ENCODE measurements at places on chromosomes 6 and 20.
A peak's percentile ranks its signal among the peaks of the same experiment; 100 is the strongest.

DNA sequence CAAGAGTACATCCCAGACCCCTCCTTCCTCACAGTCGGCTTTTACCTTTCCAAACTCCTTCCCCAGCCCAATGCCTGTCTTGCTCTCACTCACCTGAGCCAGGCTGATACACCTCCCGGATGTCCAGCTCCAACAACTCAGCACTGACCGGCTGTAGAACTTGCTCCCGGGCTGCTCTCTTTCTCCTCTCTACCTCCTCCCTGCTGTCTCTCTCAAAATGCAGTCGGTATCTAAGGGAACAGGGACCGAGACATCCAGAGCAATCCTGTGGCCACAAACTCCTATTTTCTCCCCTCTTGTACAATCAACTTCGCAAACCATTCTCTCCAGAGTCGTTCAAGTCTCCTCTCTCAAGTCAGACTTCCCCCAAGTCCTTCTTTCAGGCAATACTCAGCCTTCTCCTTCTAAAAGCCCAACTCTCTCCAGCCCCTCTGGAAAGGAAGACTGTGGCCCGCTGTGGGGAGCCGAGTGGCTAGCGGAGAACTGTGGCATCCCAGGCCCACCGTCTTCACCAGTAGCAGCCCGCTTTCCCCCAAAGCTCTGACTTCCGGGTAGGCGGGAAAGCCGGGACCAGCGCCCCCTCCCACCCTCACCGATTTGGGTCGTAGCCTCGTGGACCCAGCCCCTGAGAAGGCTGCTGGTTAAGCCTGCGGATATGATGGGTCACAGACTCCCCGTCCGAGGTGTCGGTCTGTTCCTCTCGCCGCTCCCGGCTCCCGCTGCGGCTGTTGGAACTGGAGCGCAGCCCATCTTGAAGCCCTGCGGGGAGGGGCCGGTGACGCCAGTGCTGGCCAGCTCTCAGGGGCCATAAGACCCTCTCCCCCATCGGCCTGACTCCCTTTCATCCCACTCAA lies 1.1 kb downstream of the GNL1 start:
- DNase-seq: peak; percentile 25

DNA sequence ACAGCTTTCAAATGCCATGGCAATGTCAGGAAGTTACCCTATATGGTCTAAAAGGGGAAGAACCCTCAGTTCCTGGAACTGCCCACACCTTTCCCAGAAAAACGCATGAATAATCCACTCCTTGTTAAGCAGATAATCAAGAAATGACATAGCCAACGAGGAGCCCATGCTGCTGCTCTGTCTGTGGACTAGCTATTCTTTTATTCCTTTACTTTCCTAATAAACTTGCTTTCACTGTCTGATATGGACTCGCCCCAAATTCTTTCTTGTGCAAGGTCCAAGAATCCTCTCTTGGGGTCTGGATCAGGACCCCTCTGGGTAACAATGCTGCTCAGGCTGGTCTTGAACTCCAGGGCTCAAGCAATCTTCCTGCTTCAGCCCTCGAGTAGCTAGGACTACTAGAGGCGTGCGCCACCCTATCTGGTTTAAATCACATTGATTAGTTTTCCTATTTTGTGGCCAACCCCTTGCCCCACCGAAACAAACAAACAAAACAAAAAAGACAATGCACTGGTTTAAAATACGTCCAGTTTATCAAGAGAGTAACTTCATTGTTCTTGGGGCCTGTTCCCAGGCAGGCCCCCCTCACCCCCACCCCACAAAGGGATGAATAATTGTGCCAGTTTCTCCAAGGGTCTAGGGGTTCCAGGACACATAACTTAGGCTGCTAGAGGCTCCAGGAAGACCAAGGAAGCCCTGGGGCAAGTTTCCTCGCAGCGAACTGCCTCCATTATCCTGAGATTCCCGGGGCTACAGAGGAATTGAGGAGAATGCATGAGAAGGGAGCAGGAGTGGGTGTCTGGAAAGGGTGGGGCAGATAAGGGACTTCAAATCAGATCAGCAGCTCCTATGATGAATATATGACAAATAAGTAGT lies 10.1 kb upstream of the AKAP12 start:
- DNase-seq: no peak

- DNase-seq: peak; percentile 57
Observed at GRCh38 chr6:105675715-105676397, 273.0 kb upstream of the PREP start.

GRCh38 chr6:8392569-8392968 lies 42.8 kb downstream of the SLC35B3 start:
- no peak for DNase-seq

- DNase-seq: no peak
Observed at GRCh38 chr6:139597087-139597763, 222.8 kb upstream of the CITED2 start.

DNA sequence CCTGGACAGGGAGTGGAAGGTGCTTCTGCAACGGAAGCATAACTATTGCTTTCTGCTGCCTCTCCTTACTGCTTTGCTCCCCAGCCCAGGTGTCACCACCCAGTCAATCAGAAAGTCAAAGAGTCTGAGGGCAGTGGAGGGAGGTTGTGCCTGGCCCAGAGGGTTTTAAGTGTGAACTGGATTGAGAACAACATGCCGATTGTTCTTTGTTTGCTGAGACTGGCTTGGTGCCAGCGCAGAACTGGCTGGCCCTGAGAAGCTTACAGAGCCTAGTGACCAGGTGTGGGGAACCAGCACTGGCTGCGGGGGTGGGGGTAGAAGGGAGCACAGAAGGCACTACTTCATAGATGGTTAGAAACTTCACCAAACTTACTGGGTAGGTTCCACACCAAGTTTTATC lies 31.1 kb upstream of the ENPP4 start:
- peak; percentile 21 for DNase-seq

DNA sequence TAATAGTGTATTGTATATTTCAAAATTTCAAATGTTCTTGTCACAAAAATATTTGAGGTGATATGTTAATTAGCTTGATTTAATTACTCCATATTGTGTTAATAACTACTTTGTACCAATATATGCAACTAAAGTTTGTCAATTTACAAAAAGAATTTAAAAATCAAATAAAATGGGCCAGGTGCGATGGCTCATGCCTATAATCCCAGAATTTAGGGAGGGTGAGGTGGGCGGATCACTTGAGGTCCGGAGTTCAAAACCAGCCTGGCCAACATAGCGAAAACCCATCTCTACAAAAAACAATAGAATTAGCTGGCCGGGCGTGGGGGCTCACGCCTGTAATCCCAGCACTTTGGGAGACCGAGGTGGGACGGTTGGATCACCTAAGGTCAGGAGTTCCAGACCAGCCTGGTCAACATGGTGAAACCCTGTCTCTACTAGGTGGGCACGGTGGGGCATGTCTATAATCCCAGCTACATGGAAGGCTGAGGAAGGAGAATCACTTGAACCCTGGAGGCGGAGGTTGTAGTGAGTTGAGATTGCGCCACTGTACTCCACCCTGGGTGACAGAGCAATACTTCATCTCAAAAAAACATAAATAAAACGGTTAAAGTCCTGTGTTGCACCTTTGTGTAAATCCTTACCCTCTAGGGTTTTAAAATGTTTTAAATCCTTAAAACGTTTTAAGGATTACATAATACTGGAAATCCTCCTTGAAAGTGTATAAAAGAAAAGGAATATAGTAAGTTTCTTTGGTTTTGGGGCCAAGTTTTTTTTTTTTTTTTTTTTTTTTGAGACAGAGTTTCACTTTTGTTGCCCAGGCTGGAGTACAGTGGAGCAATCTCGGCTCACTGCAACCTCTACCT lies 4.0 kb downstream of the HSPA1B start:
- no peak for DNase-seq

DNA sequence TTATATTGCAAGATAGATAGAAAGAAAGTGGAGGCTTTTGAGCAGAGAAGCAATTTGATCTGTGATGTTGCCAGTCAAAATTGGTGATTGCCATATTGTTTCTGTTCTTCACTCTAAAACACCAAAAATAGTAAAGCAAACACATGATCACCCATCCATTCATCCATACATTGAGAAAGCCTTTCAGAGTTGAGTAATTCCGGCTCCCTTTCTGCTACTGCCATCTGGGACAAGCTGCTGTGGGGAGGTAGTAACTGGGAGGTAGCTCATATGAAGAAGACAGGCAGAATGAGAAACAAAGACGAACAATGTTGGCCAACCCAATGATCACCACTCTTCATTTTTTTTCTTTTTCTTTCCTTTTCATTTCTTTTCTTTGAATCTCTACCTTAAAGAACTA lies 51.1 kb upstream of the HBS1L start:
- DNase-seq: no peak

DNA sequence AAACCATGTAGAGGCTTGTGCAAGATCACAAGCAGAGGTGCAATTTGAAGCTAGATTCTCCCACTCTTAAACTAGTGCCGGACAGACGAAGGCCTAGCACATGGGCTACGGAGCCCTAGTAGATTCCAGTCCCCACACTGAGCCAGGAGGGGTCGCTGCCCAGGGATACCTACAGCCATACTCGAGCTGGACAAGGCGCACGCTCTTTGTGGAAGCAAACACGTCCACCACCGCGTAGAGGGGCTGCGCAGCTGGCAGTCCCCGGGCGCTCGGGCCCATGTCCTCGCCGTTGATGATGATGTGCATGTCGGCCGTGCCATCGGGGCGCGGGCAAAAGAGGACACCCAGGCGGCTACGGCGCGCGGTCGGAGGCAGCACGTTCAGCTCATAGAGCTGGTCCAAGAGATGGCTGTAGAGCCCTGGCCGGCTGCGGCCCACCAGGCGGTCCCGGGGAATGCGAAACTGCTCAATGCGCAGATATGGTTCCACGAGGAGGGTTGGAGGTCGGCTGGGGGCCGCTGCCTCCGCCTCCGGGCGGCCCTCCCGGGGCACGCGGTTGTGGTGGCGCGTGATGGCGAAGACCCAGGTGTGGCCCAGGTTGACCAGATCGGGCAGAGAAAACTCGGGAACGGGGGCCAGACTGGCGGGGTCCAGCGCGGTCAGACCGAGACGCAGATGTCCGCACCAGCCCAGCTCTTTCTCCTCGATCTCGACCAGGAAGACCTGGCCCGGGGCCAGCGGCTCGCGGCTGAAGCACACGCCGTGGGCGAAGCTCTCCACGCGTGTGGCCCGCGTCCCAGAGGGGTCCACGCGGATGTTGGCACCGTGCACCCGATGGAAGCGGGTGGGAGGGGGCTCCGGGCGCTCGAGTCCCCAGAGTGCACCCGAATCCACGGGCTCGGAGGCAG lies 677 bp downstream of the NEURL2 start:
- peak; percentile 35 for DNase-seq

- no peak for DNase-seq
Observed at GRCh38 chr6:129597023-129597713, 112.8 kb downstream of the ARHGAP18 start.

- peak; percentile 53 for DNase-seq
Observed at GRCh38 chr6:73739096-73739495, 43.1 kb downstream of the CD109 start.

GRCh38 chr6:704046-704445 lies 11.1 kb upstream of the EXOC2 start:
- DNase-seq: peak; percentile 63

DNA sequence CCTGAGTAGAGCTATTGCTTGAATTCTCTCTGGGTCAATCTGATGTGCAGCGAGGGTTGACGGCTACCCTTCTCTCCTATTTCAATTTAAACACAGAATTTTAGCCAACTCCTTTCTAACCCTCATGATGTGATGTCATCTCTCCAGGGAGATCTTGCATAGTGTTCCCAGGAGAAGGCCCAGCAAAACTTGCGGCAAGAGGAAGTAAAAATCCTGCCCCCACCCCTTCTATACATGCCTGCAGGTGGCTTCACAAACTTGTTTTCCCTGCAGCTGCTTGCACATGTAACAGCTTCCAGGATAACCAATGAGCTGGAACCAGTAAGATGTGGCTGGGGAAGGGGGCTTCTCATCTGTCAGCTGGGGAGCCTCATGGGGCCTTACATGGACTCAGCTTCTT lies 169.3 kb upstream of the CDH4 start:
- no peak for DNase-seq

GRCh38 chr6:53793318-53794136 lies 1.3 kb upstream of the LRRC1 start:
- DNase-seq: peak; percentile 42

GRCh38 chr6:29865631-29866030 lies 38.0 kb downstream of the HLA-G start:
- no peak for DNase-seq

DNA sequence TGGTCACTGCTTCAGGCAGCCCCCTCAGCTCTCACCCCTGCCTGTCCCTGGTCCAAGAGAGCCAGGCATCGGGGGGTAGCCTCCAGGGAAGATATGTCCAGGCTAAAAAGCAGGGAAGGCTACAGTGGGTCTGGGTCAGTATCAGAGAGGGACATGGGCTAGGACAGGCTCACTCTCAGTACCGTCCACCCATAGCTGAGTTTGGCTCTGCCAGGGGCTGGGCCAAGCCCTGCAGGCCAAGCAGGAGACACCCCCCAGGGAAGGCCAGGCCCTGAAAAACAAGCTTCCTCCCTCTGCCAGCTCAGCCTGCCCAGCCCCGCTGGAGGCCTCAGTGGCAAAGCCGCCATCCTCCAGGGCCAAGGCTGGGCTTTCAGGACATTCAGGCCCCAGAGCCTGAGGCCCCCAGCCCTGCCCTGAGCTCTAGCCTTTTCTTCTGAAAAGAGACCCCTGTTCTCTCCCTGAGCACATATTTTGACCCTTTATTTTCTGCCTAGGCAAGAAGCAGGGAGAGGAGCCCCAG lies 28.6 kb upstream of the TGM2 start:
- no peak for DNase-seq

DNA sequence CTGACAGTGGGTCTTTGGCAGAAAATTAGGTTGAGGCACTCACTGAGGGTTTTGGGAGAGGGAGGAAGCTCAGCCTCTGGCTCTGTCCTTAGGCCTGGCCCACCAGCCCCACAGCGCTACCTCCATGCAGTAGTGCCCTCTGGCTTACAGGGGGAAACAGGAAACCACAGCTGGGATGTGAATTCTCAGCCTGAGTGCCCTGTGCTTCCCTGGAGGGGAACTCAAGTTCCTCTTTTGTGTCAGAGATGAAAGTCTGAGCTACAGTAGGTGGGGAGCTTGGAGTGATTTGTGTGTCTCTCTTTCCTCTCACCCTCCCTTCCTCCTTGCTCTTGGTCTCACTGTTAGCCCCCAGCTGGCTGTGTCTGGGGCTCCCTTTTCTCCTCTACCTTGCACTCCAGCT lies 48.2 kb upstream of the BLCAP start:
- DNase-seq: no peak

- DNase-seq: no peak
Observed at GRCh38 chr6:105898286-105898685, 187.8 kb upstream of the PRDM1 start.

DNA sequence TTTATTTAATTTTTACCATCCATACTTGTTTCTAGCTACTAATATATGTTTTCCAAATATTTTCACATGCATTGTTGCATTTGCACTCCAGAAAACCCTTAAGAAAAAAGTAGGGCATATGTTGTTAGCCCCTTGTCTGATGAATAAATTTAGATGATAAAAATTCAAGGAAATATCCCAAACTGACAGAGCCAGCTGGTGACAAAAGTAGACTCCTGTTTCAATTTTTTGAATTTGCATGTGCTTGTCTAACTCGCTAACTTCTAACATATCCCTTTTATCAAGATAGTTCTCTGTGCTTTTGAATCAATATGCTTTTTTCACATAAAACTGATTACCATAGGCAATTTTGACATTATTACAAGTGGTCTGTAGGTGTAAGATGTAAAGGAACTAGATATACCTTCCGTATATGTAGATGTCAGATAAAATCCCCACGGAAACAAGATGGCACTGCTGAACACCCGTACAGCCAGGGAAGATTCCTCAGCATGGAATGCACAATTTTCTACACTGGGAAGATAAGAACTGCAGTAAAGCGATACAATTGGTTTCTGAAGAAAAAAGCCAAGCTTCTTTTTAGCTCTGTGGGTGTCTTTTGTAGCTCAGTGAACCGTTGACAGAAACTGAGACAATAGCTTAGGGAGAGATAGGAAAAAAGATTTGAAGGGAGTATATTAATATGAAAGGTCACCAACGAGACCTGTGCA lies 437.6 kb upstream of the RNF217 start:
- no peak for DNase-seq

GRCh38 chr6:154773610-154774089 lies 40.4 kb downstream of the SCAF8 start:
- no peak for DNase-seq
